GM23248 (cell line): ENCODE measurements at places on chromosomes 12 and 14. TPM values are rescaled to one million over a fixed set of nuclear protein-coding genes. Genes with fewer than 3 reads are reported as not detected.

DNA sequence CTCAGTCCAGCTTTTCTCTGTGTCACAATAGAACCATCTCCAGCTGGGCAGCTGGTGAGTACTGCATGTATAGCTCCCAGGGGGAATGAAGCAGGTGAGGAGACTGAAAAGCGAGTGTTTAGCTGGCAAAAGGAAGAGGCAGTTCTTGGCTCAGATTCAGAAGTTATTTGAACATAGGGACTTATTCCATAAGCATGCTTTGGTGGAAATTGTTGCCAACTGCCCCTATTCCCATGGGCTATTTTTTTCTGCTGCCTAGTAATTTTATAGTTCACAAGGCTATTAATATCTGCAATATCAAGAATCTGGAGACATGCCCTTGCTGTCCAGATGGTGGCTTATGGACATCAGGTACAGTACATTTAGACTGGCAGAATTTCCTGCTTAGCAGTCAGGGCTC lies 1112.7 kb downstream of the LRFN5 start:
- no peak for DNase-seq

DNA sequence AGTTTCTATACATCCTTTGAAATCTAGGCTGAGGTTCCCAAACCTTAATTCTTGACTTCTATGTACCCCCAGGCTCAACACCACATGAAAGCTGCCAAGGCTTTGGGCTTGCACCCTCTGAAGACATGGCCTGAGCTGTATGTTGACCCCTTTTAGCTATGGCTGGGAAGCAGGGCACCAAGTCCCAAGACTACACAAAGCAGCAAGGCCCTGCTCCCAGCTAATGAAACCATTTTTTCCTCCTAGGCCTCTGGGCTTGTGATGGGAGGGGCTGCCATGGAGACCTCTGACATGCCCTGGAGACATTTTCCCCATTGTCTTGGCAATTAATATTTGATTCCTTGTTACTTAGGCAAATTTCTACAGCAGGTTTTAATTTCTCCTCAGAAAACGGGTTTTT lies 207.0 kb downstream of the ADAMTS20 start:
- DNase-seq = no peak

DNA sequence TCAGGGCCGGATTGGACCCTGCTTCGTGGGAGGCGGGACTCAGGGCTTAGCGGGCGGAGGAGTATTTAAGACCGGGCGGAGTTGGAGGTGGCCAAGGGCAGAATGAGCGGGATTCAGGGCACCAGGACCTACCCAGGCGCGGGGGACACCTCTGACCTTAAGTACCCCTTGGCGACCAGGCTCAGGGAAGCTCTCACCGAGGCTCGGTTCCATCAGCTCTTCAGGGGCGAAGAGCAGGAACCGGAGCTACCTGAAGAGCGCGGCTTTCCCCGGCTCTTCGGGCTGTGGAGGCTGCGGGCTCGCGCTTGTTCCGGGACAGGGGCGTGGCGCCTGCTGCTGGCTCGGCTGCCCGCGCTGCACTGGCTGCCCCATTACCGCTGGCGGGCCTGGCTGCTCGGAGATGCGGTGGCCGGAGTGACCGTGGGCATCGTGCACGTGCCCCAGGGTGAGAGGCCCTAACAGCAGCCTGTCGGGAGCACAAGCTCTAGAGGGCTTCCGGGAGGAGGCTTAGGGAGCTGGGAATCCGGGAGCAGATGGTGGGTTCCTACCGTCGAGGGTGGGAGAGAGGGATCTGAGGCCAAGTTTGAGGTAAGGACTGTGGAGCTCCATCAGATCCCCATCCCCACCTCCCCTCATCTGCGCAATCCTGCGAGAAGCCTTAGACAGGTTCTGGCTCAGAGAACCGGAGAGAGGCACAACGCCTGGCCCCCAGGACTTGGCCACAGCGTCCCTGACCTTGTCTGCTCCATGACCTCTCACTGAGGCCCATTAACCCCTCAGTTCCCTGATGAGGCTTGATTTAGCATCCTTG lies 8.4 kb downstream of the ARHGEF25 start:
- DNase-seq = no peak

GRCh38 chr12:89364058-89364457 lies 11.8 kb upstream of the DUSP6 start:
- no peak for DNase-seq

DNA sequence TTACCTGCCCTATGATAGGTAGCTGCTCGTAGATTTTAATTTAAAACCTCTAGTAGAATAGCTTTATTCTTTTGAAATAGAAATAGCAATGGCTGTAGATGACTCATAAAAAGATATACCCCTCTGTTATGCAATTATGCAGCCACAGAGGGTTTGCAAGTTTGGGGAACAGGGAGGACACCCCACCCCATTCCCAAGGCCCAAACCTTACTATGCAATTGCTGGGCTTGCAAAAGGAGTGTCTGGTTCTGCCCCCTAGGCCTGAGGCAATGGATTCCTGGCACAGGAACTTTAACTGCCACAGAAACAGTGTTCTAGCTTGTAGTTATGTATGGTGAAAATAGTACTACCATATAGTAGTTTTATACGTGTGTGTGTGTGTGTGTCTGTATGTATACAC lies 403.3 kb downstream of the ADAMTS20 start:
- DNase-seq = peak; percentile 22

DNA sequence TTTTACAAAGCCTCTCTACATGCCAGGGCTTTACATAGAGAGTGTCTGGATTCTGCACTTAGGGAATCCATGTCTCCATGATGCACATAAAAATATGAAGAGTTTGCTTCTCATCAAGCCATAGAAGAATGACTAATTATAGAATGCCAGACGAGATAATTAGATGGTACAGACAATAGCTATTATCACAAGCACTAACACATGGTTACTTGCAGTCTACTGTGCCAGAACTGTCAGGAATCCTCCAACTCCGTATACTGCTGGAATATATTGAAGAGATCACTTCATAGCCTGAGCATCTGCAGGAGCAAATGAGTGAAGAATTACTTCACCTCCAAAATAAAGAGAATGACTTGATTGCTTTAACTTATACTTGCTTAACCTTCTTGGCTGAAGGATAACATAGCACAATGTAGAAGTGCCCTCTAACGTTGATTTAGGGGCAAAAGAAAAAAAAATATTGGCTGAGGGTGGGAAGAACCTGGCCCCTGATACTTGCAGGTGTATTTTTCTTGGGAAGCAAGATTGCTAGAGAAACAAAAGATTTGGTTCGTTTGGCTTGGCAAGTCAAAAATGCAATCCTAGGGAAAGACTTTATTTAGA lies 272.8 kb upstream of the FAR2 start:
- DNase-seq = peak; percentile 31

Gene SRGAP1
- 27.0 and 29.4 TPM in 2 replicates for polyA plus RNA-seq

DNA sequence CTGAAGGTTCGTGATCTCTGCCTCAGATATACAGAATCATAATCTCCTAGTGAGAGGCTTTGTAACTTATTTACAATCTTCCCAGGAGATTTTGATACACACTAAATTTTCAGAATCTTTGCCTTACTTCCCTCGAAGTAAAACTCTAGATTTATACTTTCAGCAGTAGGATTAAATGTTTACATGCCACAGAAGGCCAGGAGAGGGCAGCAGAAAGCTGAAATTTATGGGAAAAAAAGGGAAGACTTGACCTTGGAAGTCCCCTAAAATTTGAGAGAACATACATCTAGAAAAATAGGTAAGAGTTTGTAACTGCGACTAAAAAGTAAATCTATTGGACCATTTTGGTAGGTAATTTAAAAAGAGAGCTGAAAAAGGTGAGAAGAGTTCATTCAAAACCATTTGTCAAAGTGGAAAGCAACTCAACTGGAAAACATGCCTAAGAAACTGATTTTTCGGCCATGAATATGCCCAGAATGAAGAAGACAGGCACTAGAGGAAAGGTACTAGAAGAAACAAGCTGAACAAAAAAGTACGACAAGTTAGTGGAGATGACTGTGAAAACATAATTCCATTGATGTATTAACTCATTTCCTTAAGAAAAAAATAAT lies 242.0 kb upstream of the MDGA2 start:
- peak; percentile 32 for DNase-seq

GRCh38 chr12:54417712-54418440 lies 1.2 kb downstream of the ITGA5 start:
- DNase-seq = peak; percentile 53

DNA sequence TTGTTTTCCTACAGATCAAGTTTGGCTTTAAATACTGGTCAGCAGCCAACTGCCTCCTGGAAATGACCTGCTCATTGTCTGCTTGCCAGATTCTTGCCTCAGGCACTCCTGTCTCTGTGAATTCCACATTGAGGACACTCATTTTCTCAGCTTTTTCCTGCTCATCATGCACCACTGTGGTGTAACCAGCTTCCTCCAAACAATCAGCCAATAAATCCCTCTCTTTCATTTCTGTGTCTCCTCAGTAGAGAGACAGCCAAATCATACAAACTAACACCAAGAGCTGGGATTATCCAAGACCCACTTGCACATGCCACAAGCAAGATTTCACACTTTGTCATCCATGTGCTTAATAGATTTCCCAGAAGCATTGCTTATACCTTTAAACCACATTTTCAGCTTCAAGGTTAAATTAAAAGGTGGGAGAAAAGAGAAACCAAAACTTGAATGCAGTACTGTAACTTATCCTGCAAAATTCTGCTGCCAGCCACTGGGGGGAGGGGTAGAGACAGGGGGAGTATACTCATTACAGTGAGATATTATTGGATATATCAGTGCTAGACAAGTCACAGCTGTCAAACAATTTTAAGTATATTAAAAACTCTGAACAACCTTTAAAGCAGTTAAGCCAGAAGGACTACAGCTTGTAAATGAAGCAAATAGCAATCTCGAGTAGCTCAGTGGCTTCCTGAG lies 105.0 kb downstream of the PPP2R5E start:
- peak; percentile 94 for DNase-seq

DNA sequence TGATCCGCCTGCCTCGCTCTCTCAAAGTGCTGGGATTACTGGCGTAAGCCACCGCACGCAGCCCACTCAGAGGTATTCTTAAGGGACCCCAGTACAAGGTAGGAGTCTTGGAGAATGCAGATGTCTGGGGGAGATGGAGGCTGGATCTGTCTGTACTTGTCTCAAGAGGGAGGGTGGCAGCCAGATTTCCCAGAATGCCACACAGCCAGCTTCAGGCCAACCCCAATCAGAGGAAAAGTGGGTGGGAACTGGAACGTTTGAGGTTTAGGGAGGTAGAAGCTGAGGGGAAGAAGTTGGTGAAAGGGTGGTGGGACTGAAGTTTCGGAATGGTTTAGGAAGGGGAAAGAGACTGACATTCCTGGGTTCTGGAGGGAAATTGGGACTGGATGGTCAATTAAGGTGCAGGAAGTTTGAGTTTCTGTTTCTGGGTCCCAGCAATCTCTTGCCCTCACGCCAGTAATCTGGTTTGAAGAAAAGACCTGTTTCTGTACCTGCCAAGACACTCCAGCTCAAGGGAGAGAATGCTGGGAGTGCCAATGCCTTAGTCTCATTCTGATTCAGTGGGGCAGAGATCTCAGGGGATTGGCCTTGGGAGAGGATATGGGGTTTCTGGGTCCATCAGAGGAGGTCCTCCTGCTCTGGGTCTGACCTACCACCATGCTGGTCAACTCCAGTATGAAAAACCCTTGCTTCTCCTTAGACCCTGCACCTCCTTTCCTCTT lies 8.1 kb upstream of the ZNF385A start:
- no peak for DNase-seq

Gene IL31
- not detected in 2 replicates for polyA plus RNA-seq

Gene EPYC
- polyA plus RNA-seq = not detected in 2 replicates

DNA sequence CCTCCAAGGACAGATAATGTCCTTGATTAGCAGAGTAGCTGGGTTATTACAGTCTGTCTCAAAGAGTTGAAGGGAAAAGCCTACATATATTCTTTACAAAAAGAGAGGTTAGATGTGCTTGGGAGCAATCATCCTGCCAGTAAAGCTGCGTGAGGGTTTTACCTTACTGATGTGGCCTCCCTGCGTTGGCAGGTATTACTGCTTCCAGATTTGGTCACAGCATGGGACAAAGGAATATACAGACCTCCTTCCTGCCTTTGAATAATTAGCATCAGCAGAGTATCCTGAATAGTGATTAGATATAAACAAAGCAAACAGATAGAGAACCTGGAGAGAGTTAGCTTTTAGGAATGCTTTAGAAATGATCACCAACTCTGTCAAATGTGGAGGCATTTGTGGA lies 69.6 kb downstream of the TMTC2 start:
- DNase-seq = no peak

- DNase-seq = peak; percentile 38
Measured at GRCh38 chr12:50246197-50246865, 37.0 kb downstream of the LIMA1 start.

Gene LTB4R
- 0.41 and 1.1 TPM in 2 replicates for polyA plus RNA-seq

DNA sequence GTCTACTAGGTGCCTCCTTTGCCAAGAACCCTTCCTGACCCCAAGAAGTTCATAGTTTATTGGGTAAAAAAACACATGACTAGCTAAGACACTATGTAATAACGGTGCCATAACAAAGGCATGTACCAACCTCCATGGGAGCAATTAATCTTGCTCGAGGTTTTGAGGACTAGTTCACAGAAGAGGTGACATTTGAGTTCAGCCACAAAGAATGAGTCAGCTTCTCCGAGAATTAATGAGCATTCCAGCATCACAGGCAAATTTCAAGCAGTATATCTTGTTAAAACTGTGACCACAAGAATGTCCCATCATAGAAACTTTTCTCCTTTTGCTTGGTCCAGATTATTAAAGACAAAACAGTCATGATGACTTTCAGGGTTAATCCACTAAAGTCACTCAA lies 113.0 kb upstream of the RAP1B start:
- peak; percentile 85 for DNase-seq

Gene OVCH1
- polyA plus RNA-seq = not detected in 2 replicates

GRCh38 chr12:119556854-119557253 lies 36.7 kb upstream of the TMEM233 start:
- no peak for DNase-seq

DNA sequence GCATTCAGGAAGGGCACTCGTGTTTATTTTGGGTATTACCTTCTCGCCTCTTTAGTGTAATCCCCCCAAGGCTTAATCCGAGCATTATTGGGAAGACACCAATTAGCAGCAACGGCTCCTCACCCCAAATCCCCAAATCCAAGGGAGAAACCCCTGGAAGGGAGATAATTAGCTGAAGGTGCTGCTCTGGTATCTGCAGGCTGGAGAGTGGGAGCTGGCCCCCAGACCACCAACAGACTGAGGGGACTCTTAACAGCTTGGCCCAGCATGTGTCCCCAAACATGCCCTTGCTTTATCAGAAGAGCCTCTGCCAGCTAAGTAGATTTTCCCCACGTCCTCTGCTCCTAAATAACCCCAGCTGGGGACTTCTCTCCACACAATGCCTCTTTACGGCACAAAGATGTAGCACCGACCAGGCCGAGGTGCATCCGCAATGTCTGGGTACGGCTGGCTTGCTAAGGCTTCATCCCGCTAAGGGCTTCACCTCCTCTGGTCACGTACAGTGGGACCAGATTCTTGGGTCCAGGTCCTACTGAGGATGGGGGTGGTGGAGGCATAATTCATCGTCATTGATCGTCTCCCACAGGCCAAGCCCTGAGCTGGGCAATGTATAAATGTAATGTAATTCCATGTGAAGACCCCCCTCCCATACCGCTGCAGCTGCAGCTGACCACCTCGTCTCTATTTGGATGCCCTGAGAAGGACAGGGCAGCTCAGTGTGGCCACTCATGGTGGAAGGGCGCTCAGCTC lies 123.7 kb upstream of the GSC start:
- no peak for DNase-seq

Gene KRT78
- not detected in 2 replicates for polyA plus RNA-seq

Gene DPF3
- 6.8 and 7.7 TPM in 2 replicates for polyA plus RNA-seq
